ENCODE measurements at places on chromosomes 2 and 18.

DNA sequence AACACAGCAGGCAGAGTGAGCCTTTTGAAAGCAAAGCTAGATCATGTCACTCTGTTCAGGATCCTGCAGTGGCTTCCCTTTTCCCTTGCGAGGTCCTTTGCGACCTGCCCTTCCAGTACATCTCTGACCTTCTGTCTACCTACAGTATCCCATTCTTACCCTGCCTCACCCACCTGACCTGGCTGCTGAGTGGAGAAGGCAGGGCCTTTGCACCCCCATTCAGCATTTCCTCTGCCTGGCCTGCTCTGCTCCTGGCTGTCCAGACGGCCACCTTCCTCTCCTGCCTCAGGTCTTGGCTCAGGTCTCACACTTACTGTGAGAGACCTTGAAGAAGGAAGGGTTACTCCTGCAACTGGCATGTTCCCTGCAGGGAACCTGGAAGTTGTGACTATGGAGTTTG is 77.4 kb downstream of the MAPRE2 start:
- no peak for DNase-seq

DNA sequence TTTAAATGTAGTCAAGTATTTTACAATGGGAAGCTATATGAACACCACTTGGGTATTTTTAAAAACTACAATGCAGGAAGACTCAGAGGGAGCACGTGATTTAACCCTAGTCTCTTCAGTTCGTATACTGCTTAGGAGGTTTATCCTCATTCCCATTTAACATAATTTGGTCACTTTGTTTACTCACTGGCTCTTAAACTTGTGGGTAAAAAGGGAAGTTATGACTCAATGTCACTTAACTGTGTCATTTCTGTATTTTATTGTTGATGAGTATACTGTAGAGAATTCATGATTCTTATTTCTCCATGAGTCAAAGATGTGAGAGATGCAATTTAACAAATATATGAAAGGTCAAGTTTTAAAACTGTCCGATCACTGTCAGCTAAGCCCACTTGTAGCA is 48.2 kb downstream of the SLC66A3 start:
- no peak for DNase-seq

- no peak for DNase-seq
Measured at GRCh38 chr2:229610333-229610732, 104.0 kb downstream of the DNER start.

DNA sequence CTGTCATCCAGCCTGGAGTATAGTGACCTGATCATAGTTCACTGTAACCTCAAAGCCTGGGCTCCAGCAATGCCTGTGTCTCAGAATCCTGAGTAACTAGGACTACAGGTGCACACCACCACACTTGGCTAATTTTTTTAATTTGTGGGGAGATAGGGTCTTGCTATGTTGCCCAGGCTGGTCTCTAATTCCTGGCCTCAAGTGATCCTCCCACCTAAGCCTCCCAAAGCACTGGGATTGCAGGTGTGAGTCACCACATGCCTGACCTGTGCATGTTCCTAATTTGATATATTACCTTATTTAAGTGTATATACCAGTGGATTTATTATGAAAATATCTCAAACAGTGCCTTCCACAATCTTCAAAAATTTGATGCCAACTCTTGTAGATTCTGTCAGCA is 123.6 kb upstream of the XIRP2 start:
- DNase-seq = no peak

DNA sequence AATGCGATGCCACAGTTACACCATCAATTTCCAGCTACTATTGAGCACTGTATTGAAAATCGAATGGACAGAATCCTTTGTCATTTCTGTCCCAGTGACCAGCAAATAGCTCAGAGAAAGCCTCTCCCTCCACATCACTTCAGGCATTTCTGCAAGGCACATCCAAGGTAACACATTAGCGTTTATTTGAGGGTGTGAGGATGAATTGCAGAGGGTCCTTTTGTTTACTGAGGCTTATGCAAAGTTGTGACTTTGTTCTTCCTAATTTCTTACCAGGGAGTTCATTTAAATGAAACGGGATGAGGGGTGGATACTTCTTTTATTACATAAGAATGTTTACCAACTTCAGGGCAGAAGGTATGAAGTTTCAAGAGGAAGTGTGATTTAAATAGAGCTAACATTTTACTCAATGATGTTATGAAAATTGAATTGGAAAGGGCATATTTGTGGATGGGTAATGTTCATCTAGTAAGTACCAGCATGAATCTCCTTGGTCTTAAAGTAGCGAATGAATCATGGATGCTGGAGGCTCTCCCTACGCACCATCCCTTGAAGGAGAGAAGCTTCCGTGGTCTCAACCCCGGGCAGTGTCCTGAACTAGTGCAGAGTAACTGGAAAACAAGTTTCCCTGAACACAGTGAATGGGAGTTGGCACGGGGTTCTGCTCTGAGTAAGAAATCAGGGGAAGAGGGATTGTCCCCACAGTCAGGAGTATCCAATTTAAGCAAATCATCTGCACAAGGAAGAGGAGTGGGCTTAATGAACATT is 756.5 kb downstream of the GALR1 start:
- no peak for DNase-seq

DNA sequence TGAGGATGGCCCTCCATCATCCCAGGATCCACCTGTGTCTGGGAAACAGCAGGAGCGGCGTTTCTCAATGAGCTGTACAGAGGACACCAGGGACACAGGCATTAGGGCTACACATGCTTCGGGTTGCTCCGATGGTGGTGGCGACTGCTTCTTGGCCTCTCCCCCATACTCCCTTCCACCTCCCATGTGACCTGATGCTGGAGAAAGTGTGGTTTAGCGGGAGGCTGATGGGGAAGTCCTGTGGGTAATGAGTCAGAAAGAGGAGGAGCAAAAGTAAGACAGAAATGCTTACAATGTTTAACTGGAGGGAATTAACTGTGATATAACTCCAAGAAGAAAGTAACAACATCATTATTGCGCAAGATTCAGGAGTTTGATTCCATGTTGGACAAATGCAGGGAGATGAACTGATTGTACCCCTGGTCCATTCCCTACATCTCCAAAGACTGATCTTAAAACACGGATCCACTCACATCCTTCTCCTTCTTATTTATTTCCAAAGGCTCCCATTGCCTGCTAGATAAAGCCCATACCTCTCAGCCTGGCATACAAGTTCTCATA is 186.6 kb downstream of the NRP2 start:
- peak; percentile 11 for DNase-seq
